Amniotic epithelial cell (primary cell): ENCODE measurements at places on chromosomes 12 and 14.

GRCh38 chr12:90015228-90015627 lies 306.6 kb upstream of the ATP2B1 start:
- DNase-seq = peak; percentile 7

GRCh38 chr14:55451950-55452349 lies 11.5 kb upstream of the TBPL2 start:
- no peak for DNase-seq

GRCh38 chr14:76647697-76648298 lies 113.5 kb upstream of the VASH1 start:
- DNase-seq = peak; percentile 52

DNA sequence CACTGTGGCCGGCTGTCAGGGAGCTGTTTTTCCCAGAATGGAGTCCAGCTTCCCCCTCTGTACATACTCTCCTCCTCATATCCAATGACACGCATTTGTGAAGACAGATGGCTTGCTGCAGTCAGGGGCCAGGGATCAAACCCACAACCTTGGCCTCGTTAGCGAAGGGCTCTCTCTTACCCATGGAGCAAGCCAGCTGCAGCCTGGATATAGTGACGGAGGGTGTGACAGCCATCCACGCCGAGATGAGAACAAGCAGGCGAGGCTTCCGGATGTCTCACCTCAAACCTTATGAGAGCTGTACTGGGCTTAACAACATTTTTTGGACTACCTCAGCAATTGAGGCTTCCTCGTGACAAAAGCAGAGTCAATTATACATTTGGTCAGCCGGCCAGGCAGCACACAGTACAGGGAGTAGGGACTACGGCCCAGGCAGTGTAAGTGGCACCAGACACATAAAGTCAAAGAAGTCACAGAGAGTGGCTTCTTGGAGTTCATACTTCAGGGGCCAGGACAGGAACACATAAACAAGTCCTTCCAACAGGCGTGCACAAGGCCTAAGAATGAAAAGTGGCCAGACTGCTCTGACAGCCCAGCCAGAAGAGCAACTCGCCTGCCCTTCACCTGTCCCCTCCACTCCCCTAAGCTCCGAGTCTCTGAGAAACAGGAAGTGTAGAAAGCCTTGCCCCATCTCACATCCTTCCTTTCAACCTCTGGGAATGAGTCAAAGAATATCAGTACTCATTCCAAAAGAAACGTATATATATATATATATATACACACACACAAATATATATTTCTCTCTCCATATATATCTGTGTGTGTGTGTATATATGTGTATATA lies 115.1 kb downstream of the TTC7B start:
- no peak for DNase-seq

DNA sequence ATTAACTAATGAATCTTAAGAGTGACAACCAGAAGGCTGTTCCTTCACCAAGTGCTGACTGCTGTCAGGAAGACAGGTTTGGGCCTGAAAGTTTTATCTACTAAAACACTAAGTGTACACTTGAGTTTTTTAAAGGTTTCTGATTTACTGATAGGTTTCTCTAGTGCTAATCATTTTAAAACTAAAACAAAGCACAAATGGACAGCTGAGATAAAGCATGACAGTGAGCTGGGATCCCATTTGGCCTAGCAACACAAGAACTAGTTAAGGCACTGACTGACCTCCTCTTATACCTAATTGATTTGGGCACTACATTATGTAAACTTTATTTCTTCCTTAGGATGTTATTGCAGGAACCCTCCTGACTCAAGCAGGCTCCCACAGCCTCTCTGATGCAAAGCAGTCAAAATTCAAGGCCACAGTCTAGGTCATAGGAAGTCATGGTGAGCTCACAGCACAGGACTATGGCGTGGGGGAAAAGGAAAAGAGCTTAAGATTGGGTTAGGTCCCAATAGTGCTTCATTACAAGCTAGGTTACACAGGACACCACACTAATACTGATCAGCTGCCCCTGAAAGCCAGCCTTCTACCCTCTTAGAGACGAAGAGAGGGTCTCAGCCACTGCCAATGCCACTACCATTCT lies 3.5 kb downstream of the STXBP6 start:
- peak; percentile 18 for DNase-seq

DNA sequence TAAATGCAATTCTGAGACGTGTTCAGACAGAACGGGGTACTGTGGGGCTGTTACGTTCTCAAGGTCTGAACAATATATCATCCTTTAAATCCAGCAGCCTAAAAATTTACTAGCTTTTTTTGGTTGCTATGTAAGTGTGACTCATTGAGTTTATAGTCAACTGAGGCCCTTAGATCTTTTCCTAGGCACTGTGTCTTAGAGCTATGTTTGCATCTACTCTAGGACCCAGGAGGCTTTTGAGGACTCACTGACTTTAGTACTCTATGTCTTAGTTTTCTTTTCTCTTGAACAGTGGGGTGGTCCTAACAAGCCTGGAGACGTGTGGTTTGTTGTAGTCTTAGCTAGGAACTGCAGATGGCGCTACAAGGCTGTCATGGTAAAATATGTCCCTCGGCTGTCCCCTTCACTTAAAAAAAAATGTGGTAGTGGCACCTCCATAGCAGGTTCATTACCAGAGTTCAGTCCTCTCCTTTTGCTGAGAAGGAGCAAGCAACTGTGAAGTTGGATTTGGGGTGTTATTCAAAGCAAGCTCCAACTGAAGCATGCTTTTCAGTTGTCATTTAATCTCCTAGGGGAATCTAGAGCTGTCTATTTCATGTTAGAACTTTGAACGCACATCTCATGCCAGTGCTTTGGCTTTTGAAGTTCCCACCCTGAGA lies 8.7 kb upstream of the SPATS2 start:
- DNase-seq = peak; percentile 54

- DNase-seq = no peak
These were observed 22.2 kb downstream of the TMEM233 start for GRCh38 chr12:119615518-119616475.

DNA sequence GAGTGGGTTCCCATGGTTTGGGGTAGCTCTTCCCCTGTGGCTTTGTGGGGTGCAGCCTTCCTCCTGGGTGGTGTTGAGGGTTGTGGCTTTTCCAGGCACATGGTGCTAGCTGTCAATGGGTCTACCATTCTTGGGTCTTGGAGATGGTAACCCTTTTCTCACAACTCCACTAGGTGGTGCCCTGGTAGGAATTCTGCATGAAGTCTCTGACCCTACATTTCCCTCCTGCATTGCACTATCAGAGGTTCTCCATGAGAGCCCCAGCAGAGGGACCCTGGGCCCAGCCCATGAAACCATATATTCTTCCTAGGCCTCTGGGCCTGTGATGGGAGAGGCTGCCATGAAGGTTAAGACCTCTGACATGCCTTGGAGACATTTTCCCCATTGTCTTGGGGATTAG lies 1093.3 kb downstream of the SLC16A7 start:
- DNase-seq = no peak

DNA sequence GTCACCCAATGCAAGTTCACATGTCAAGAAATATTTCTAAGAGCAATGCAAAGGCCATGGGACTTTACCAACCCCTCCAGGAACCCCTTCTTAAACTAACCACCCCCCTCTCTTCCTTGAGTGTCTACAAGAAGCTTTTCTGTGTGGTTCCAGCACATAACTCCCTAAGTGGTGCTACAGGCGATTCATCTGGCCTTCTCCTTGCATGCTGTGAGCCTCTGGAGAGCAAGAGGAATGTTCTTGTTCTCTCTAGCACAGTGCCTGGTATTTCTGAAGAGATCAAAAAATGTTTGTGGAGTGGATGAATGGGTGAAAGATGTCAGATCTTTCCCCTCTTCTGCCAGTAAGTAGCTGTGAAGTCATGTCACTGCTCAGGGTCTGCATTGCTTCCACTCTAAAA lies 5.9 kb upstream of the RNASE12 start:
- DNase-seq = no peak

- peak; percentile 10 for DNase-seq
These were observed 120.3 kb downstream of the GARIN6 start for GRCh38 chr12:99767809-99768208.

GRCh38 chr12:16070113-16070512 lies 159.0 kb downstream of the DERA start:
- no peak for DNase-seq

GRCh38 chr14:69685716-69686115 lies 74.3 kb downstream of the SUSD6 start:
- DNase-seq = peak; percentile 43

- DNase-seq = no peak
These were observed 75.3 kb downstream of the TMCC3 start for GRCh38 chr12:94575024-94575423.

- peak; percentile 83 for DNase-seq
These were observed 311.7 kb upstream of the E2F7 start for GRCh38 chr12:77377116-77377515.

GRCh38 chr14:27528328-27528727 lies 930.5 kb upstream of the NOVA1 start:
- DNase-seq = no peak

DNA sequence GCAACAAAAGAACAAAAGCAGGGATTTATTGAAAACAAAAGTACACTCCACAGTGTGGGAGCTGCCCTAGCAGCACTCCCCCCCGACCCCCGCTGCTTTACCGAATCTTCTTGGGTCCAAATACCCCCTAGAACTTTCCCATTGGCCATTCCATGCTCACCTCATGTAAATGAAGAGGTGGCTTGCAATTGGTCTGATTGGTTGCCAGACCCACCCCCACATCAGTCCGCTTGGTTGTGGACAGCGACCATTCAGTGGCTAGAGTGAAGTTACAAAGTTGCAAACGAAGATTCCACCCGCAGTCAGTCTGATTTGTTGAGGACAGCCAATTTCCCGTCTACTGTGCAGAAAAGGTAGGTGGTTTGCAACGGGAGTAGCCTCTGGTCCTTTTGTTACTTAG lies 3.9 kb downstream of the STYX start:
- DNase-seq = no peak

DNA sequence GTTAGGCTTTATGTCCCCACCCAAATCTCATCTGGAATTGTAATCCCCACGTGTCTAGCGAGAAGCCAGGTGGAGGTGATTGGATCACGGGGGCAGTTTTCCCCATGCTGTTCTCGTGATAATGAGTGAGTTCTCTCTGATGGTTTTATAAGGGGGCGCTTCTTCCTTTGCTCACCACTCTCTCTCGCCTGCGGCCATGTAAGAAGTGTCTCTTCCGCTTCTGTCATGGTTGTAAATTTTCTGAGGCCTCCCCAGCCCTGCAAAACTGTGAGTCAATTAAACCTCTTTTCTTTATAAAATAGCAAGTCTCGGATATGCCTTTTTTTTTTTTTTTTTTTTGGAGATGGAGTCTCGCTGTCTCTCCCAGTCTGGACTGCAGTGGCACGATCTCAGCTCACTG lies 13.3 kb downstream of the IL31 start:
- no peak for DNase-seq

GRCh38 chr14:56300495-56300894 lies 182.3 kb downstream of the PELI2 start:
- DNase-seq = peak; percentile 85

DNA sequence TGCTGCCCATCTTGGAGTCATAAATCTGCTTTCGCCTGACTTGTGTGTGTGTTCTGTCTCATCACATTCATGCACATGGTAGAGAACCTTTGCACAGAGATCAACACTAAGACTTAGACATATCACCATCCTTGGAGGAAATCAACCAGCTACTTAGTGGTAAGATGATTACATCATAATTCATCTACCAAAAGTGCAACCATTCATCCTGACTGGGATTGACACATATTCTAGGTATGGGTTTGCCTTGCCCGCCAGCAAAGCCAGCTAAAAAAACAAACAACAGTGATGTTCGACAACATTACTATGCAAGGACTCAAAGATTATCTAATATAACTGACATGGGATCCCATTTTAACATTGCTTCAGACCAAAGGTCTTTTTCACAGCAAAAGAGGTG lies 228.7 kb downstream of the NUAK1 start:
- DNase-seq = no peak

GRCh38 chr12:31353750-31354708 lies 28.1 kb upstream of the SINHCAF start:
- no peak for DNase-seq

- DNase-seq = no peak
These were observed 22.5 kb downstream of the TESC start for GRCh38 chr12:117076410-117077372.

DNA sequence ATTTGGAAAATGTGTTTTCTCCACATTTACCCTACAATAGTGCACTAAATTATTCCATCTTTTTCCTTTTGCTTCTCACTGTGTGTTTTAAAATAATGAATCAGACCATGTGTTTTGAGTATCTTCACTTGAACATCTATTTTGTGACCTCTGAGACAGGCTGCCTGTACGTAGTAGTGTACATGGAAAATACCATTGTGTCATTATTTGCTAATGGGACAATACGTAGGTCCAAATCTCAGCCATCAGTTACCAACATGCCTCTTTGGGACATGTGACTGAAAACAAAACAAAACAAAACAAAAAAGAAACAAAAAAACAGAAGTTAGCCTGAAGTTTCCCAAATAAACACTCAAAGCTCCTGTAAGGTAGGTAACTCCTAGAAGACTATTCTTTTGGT lies 7.1 kb upstream of the MYF6 start:
- no peak for DNase-seq

DNA sequence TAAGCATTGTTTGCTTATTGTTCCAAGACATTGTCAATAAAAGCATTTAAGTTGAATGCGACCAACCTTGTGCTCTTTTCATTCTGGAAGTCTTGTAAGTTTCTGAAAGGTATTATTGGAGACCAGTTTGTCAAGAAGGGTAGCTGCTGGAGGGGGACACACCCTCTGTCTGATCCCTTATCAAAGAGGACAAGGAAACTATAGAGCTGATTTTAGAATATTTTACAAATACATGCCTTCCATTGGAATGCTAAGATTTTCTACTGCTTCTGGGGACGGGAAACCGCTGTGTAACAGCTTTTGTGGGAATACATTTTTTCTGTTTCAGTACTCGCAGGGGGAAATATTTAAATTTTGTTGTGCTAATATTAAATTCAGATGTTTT lies 3.5 kb downstream of the FOS start:
- DNase-seq = peak; percentile 23

DNA sequence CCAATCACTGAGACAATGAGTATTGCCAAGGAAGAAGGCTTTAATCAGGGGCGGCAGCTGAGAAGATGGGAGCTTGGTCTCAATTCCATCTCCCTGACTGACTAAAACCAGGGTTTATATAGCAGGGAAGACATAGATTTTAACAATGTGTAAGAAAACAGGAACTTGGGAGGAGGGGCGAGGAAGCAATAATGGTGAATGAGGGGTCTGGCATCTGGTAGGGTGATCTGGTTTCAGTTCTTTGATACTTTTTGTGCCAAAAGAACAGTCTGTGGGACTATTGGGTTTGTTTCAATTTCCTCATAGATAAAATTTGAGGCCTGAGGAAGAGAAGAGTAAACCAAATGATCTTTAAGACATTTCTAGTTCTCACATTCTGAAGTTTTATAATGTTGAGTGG lies 49.2 kb downstream of the FUT8 start:
- DNase-seq = no peak

GRCh38 chr12:65800937-65801336 lies 23.3 kb upstream of the HMGA2 start:
- DNase-seq = peak; percentile 55

DNA sequence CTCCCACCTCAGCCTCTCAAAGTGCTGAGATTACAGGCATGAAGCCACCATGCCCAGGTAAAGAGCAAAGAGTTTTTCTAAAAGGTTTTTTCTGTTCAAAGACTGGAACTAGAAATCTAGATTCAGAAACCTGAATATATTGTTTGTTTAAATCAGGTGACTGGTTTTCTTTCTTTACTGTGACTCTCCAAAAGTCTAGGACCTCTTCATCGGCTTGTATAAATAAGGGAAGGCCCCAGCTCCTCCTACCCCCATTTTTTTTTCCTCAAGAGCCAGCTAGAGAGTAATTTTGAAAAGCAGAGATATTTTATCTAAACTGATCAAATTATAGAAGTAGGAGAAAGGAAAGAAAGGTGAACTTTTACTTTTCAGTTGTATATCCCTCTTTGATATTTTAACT lies 48.0 kb downstream of the TMEM116 start:
- no peak for DNase-seq

- DNase-seq = no peak
These were observed 64.4 kb downstream of the RGS6 start for GRCh38 chr14:71996610-71997009.
